NCI-H1092 (cell line): ENCODE measurements at places on chromosomes 1 and 21.

GRCh38 chr1:201970334-201971159 is 11.9 kb upstream of the RNPEP start:
- DNase-seq: no peak

- no peak for DNase-seq
These were observed 85.8 kb upstream of the TMPRSS2 start for GRCh38 chr21:41593760-41594138.

DNA sequence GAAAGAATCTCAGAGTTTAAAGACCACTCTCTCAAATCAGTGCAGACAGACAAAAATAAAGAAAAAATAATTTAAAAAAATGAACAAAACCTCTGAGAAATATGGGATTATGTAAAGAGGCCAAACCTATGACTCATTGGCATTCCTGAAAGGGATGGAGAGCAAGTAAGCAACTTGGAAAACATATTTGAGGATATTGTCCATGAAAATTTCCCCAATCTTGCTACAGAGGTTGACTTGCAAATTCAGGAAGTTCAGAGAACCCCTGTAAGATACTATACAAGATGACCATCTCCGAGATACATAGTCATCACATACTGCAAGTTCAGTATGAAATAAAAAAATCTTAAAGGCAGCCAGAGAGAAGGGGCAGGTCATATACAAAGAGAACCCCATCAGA is 43.7 kb upstream of the IVNS1ABP start:
- no peak for DNase-seq

GRCh38 chr1:86542631-86543030 is 4.2 kb upstream of the CLCA4 start:
- DNase-seq: no peak

GRCh38 chr1:172220376-172220775 is 200.1 kb upstream of the C1orf105 start:
- no peak for DNase-seq

DNA sequence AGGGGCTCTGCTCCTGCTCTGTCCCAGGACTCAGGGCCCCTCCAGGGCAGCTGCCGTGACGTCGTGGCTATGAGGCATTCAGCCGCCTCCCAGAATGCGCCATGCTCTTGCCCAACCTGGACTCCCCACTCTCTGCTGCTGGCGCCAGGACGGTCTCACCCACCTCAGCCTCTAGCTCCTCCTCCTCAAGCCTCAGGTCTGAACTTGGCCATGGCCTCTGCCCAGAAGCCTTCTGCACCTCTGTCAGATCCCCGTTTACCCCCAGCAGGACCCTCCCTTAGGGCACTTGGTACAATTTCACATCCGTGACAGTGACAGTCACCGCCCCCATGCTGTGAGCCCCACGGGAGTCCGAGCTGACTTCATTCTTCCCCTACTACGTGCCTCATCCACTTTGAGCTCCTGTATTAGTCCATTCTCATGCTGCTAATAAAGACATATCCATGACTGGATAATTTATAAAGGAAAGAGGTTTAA is 4.9 kb downstream of the CSTB start:
- no peak for DNase-seq

DNA sequence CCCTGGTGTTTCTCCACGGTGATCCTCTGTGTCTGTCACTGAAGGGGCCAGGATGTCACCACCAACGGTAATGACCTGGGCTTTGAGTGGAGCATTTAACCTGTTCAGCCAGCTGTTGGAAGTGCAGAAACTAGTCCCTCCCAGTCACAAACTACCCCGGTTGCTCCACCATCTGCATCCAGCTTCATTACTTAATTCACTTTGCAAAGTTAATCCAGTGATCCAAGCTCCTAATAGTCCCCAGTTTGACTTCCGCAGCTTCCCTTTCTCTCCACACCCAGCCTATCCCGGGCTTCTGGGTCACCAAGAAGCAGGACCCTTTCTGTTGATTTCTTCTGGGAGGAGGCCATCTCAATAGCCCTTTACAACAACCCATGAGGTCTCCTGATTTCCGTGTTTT is 63.5 kb downstream of the MDM4 start:
- no peak for DNase-seq

GRCh38 chr1:203081465-203082230 is 4.2 kb downstream of the MYOG start:
- no peak for DNase-seq

DNA sequence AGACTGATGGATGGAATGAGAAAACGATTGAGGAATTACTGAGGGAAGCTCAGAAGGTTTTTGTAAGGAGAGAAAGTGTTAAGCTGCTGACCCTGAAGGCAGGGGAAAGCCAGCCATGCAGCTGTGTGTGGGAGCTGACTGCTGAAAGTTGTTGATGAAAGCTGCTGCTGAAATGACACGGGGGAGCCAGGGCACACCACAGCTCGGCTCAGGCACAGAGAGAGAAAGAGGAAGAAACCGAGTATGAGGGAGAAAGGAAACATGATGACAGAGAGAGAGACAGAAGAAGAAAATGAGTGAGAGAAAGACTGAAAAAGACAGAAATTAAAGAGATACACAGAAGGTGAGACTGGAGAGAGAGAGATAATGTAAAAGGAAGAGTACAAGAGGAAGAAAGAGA is 115.5 kb downstream of the LRRC53 start:
- DNase-seq: no peak

DNA sequence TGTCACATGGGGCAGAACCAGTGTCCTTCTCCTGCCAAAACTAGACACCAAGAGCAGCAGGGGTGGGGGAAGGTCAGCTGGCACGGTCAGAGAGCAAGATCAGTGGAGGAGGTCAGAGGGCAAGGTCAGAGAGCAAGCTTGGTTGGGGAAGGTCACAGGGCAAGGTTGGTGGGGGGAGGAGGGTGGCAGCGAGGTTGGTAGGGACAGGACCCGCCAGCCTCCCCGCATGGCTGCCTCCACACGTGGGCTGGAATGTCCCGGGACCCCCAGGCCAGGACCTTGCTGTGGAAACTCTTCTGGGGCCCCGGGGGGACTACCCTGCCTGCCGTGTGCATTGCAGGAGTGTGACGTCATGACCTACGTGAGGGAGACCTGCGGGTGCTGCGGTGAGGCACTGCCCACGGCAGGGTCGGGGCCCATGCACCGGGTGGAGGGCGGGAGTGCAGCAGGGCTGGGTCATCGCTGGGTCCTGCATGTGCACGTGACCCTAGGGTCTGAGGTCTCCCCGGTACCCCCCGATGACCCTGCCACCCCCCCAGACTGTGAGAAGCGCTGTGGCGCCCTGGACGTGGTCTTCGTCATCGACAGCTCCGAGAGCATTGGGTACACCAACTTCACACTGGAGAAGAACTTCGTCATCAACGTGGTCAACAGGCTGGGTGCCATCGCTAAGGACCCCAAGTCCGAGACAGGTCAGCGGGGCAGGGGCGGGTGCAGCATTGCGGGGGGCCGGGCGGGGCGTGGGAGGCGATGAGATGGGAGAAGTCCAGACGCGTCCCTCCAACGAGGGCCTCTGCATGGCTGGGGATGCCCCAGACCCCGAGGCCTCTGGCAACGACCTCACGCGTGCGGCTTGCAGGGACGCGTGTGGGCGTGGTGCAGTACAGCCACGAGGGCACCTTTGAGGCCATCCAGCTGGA is 27.3 kb downstream of the COL6A2 start:
- no peak for DNase-seq

GRCh38 chr1:36533897-36534296 is 51.2 kb upstream of the CSF3R start:
- DNase-seq: no peak

- DNase-seq: no peak
These were observed 66.3 kb downstream of the CD58 start for GRCh38 chr1:116504308-116505156.

DNA sequence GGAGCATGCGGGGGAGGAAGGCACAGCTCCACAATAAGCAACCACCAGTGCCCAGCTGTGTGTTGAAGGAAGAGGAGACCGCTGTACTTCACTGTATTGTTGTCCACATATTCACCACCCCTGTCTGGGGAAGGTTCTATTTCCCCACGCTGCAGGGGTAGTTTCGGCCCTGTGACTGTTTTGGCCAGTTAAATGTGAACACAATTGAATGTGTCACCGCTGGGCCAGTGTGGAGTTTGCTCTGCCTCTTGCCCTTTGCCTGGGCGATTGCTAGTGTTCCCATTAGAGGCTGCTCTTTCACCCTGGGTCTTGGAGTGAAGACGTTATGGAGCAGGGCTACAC is 32.6 kb downstream of the UBE4B start:
- no peak for DNase-seq

- no peak for DNase-seq
These were observed 30.1 kb upstream of the LAMC2 start for GRCh38 chr1:183155939-183156338.

- DNase-seq: no peak
These were observed 136.9 kb downstream of the DUSP10 start for GRCh38 chr1:221604948-221605347.

- no peak for DNase-seq
These were observed 536 bp downstream of the HSF2BP start for GRCh38 chr21:43658769-43659135.

GRCh38 chr1:40075266-40075665 is 21.8 kb downstream of the PPT1 start:
- DNase-seq: no peak

GRCh38 chr1:185846672-185847444 is 112.7 kb downstream of the HMCN1 start:
- DNase-seq: no peak

DNA sequence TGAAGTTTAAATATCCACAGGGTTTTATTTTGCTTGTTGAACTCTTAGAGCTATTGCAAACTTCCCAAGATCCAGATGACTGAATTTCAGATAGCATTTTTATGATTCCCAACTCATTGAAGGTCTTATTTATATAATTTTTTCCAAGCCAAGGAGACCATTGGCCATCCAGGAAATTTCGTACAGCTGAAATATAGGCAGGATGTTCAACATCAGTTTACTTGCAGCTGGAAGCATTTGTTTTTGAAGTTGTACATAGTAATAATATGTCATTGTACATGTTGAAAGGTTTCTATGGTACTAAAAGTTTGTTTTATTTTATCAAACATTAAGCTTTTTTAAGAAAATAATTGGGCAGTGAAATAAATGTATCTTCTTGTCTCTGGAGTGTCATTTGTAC is 32.8 kb upstream of the DDR2 start:
- no peak for DNase-seq

GRCh38 chr1:209937996-209938959 is at the start of gene SYT14:
SYT14 (plus strand) TSS chr1:209938217; CDS start chr1:209938265, 48 bp downstream.
- DNase-seq: peak; percentile 76

- DNase-seq: no peak
These were observed 353.6 kb upstream of the C1orf87 start for GRCh38 chr1:60427194-60427593.

DNA sequence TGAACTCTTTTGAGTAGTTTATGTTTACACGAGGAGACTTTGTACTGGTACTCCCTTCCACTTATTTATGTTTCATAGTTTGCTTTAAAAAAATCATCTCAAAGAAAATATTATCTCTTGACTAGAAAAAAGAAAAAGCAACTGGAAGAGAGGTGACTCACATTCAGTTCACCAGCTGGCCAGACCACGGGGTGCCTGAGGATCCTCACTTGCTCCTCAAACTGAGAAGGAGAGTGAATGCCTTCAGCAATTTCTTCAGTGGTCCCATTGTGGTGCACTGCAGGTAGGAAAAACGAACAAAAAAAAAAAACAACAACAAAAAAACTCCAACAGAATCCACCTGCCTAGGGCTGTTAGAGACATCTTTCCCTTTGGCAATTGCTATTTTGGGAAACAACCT is 102.9 kb downstream of the PTPRC start:
- DNase-seq: no peak

DNA sequence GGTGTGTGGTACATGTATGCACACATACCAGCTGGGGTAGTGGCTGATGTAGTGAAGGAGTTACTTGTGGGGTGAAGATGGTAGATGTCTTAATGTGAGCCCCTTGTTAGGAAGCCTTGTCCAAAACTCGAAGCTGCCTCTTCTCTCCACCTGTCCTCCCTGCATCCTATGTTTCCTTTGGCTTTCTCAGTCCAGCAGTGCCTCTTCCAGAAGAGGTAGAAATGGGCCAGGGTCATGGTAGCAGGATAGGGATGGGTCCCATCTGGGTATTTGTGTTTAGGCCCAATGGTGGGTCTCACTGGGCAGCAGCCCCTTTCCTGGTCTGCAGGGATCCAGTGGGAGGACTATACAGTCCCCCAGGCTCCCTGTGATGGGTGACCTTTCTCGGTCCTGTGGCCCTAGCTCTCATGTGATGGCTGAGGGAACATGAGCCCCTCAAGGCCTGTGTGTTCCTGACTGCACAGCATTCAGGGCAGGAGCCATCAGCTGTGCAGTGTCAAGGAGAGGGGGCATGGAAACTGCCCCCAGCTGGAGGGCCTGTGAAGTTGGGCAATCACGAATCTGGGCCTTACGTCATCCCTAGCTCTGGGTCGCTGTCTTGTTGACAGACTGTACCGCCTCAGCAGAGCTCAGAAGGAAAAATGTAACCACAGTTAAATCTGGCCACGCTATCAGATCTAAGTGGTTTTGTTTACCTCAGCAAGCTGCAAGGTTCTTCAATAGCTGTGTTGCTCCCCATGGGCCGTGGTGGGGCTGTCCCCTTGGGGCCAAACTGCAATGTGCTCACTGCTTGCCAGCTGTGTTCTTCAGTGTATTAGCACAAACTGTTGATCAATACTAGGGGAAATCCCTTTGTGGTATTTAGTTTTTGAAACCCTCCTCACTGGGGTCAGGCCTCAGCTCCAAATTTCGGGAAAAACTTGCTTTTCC is 82.7 kb downstream of the NOS1AP start:
- DNase-seq: no peak

DNA sequence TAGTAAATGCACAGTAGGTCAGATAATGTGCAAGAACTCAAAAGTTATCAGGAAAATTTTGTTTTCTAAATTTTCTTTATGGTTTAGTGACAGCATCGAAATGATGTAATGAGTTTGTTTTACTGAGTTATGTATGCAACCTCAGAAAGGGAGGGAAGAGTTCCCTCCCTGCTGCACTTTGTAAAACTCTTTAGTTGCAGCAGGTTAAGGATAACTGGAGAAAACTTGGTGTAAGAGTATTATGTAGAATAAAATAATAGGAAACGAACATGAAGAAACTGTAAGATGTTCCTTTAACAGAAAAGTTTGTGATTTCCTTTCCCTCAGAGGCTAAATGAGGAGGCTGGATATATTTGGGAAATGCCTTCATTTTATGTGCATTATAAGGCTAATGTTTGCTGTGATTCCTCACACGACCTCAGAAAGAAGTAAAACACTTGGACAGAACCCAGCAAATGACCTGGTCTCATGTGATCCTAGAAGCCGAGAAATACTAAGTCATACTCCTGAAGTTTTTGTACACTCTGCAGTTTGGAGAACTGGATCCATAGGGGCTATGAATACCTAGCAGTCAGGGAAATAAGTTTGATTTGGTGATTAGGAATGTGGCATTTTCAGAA is 35.4 kb downstream of the ADGRL2 start:
- DNase-seq: no peak

GRCh38 chr1:185156288-185156853 is 382 bp downstream of the TRMT1L start:
- DNase-seq: peak; percentile 46

DNA sequence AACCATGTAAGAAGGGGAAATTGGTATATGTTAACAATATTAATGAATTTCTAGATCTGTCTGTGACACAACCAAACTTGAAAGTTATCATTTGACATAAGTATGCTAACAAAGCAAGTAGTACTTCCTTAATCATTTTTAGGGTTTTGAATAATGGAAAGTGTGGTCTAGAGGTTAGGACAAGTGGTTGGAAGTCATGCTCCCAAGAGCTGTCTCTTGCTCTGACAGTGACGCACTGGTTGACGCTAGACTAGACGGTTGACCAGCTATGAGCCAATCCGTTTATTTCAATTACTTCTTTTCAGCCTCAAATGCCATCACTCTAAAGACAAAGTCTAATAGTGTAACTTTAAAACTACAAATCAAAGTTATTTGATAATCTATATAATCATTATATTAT is 20.7 kb upstream of the RGS1 start:
- DNase-seq: no peak

- no peak for DNase-seq
These were observed at the start of gene SLAMF9 for GRCh38 chr1:159953536-159954515. SLAMF9 (minus strand) TSS chr1:159954237; CDS start chr1:159954137, 100 bp downstream.
